Activated T-cell treated with anti-CD3 and anti-CD28 coated beads for 4 hours (primary cell): ENCODE measurements at places on chromosomes 4 and X.

DNA sequence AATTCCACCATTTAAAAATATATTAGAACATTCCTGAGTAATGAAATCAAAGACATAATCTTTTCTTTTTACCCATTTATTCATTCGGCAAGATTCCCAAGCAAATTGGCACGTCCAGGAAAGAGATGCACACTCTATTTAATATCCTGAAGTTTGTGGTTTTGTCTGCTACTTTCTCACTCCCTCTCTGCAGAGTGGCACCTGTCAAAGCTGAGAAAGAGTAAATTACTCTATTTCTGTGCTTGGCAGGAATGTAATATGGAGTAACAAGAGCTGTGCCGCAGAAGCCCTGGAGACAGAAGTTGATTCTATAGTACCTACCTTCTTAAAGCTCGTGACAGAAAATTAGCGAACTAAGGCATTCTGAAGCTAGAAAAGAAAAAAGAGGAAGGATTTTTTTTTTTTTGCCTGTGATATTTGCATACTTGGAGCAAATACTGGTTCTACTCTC, 5.5 kb downstream of the GSTCD start:
- DNase-seq: no peak

GRCh38 chr4:122152711-122153226, 638 bp downstream of the BLTP1 start:
- DNase-seq: no peak

DNA sequence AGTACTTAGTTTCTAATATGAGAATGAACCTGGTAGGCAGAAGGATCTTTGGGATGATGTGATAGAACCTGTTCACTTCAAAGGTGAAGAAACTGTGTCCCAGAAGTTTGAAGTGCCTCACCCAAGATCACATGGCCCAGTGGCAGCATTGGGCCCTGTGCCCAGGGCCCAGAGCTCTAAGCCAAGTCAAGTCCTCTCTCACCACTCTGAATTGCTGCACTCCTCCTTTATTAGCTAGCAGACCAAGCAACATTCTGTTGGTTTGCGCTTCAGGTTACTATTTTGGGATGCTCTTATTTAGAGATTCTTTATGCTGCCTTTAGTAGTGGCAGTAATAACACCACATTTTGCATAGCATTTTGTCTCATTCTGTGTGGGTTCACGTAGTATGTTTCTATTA, 82.7 kb downstream of the PARM1 start:
- DNase-seq: no peak

GRCh38 chr4:819401-820229, 6.3 kb downstream of the CPLX1 start:
- DNase-seq: no peak

DNA sequence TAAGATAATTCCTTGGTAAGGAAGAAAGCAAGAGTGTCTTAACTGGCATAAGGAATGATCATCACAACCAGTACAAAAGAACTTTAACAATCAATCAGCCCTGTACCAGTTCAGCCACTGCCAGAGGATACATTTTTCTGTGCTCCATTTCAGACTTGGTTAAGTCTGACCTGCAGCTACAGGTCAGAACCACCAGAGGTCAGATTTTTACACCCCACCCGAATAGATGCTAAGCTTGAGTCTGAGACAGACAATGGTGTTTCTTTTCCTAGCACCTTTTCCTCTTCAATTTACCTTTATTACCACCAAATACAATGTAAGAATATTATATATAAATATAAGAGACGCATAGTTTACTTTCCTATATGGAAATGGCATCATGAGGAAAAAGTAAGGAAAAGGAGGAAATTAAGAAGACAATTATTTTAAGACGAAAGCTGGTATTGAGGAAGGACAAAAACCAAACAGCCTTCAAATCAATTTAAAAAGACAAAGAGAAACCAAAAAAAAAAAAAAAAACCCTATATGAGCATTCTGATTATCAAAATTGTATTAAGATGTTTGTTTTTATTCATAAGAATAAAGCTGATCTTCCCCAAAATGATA, 215.3 kb upstream of the TTC29 start:
- no peak for DNase-seq

- no peak for DNase-seq
Measured at GRCh38 chrX:132365490-132365889, 123.3 kb downstream of the MBNL3 start.

DNA sequence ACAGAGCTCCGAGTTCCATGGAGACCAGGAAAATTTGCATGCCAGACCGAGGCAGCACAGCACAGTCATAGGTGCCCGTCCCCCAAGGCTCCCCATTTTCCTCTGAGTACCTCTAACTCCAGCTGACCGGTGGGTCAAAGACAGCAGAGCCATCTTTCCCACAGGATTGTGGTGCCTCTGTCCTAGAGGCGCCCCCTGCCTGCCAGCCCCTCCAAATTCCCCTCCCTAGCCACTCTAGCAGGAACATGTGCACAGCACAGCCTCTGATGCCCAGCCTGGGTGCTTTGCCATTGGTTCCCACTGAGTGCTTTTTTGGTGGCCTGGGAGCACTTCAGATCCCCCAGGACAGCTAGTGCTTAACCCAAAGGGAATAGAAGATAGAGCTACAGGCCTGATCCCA, 368.5 kb upstream of the PABPC5 start:
- no peak for DNase-seq

GRCh38 chrX:15663439-15663838, 1.2 kb downstream of the CLTRN start:
- DNase-seq: no peak

DNA sequence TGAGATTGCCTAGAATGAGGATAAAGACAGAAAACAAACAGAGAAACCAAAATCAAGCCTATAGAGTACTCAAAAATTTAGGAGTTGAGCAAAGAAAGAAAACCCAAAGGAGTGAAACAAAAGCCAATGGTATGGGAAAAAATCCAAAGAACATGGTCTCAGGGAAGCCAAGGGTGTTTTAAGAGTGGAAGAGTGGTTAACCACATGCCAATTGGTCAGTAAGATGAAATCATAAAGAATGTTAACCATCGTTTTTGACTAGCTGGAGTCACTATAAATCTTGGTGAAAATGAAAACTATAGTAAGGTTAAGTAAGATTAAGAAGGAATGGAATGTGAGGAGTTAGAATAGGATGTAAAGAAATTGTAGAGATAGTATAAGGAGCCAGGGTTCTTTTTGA, 64.7 kb upstream of the RPL34 start:
- no peak for DNase-seq

GRCh38 chr4:22877486-22878052, 184.8 kb downstream of the GBA3 start:
- DNase-seq: no peak

DNA sequence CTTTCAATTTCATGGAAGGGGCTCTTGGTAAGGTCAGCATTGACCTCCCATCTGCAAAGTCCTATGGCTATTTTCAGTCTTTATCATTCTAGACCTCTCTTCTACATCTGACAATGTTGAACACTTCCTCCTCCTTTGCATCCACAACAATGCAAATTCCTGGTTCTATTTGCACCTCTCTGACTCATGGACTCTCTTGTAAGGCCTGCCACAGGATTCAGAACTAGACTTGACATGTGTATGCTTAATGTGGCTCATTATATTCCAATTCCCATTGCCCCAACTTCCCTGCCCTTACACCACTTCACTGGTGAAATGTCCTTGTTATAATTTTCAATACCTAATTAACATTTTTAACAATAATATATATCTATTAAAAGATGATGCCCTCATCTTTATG, 314.3 kb upstream of the FGF13 start:
- no peak for DNase-seq

GRCh38 chrX:46404774-46405173, 140.4 kb downstream of the ZNF674 start:
- no peak for DNase-seq
